Activated CD4-positive, alpha-beta T cell treated with anti-CD3 and anti-CD28 coated beads, Interleukin-2, amount 10 ng/mL, durations not matched to agents 24 days and 14 days (primary cell): ENCODE measurements at places on chromosomes 13 and 19.

- H3K36me3 ChIP-seq = no peaks in the 10 kb centered on the region
- no peak overlapping the region for H3K27ac ChIP-seq
- peaks cover 1% of the 10 kb centered on the region for H3K4me1 ChIP-seq
- no peak overlapping the region for H3K4me3 ChIP-seq
Measured at GRCh38 chr13:77430377-77430951, 103.6 kb upstream of the MYCBP2 start.

DNA sequence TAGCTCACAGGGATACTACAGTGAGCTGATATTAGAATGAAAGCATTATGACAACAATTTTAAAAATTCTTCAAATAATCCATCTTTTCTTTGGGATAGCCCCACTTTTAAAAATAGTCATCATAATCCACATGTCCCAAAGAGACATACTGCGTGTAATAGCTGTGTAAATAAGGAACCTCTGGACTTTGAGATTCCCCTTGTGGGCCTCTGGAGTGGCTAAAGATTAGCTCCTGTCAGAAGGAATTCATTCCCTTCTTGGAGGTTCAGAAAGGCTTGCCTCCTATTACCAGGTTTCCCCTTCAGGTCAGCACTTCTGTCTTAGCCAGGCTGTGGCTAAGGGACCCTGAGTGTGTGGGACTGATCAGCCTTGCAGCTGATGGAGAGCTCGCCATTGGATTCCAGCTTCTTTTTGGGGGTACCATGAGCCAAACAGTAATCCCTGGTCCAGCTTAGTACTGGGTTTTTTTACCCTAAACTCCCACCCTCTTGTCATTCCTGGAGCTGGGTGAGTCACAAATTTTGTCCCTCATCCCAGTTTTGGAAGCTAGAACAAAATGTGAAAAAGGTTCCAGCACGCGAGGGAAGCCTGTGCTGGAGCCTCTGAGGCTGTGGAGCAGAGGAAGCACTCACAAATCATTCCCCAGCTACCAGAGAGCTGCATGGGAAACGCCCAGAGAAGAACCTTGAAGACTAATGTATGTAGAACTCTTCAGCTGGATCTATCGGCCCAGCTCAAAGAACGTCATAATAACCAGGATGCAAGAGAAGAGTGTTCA, 96.7 kb downstream of the RNASEH2B start:
- H3K36me3 ChIP-seq = no peaks in the 10 kb centered on the region
- peaks cover 13% of the 10 kb centered on the region for H3K27me3 ChIP-seq
- H3K4me3 ChIP-seq = no peak overlapping the region
- no peaks in the 10 kb centered on the region for H3K4me1 ChIP-seq
- no peak for DNase-seq

DNA sequence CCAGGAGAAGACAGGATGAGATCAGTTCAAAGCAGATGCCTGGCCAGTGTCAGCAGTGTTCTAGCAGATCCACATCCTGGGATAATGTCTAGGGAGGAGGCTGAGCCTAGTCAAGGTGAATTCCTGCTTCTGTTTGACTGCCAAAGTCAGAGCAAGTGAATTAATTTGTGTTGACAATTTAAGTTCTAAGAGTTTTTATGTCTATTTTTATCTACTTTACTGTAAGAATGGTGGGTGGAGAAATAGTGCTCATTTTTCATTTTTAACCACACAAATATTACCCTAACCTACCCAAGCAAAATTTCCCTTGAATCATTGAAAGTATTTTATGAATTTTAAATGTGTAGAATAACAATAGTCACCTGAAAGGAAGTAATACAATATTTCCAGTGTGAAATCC, 207.6 kb upstream of the SLC10A2 start:
- no peaks in the 10 kb centered on the region for H3K27me3 ChIP-seq

- H3K27me3 ChIP-seq = peaks cover 4% of the 10 kb centered on the region
- H3K4me3 ChIP-seq = no peak overlapping the region
- no peak for DNase-seq
- no peaks in the 10 kb centered on the region for H3K4me1 ChIP-seq
Measured at GRCh38 chr19:13003081-13003480, 7.8 kb downstream of the NFIX start.

DNA sequence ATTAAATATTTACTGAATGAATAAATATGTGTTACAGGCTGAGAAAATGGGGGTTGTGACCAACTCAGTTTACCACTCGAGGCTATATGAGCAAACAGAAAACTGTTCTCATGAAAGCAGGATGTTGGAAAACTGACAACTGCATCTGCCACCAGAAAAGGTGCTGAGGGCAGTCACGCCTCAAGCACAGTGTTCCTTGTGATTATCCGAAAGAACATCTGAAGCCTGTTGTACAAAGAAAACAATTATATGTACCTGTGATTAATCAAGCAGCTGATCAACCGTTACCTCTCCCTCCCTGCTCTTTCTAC, 6.2 kb upstream of the KLK13 start:
- H3K4me1 ChIP-seq = no peaks in the 10 kb centered on the region
- peaks cover 11% of the 10 kb centered on the region for H3K27me3 ChIP-seq
- H3K36me3 ChIP-seq = no peaks in the 10 kb centered on the region

GRCh38 chr19:44671400-44671799, at the start of gene CEACAM19:
TSS of gene CEACAM19 (plus strand) at chr19:44671482. CDS start at chr19:44671932, 450 bp downstream.
- H3K4me1 ChIP-seq = no peaks in the 10 kb centered on the region
- DNase-seq = no peak

DNA sequence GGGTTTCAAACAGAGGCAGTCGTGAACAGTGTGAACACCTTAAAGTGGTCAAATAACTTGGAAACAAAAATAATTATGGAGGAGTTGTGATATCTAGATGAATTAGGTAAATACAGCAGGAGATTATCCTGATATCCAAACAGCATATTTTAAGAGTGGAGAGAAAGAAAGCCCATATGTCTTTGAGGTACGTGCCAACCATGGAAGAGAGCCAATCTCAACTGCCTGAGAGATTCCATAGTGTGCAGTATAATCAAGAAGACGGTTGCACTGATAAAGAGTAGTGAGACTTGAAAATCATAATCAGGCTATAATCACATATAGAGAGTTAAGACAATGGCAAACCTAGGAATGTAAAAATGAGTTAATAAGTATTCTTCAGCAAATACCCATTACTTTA, 472.8 kb upstream of the SLITRK5 start:
- no peaks in the 10 kb centered on the region for H3K4me1 ChIP-seq
- H3K27me3 ChIP-seq = no peaks in the 10 kb centered on the region
- no peak overlapping the region for H3K4me3 ChIP-seq
- no peak for DNase-seq
- H3K36me3 ChIP-seq = no peaks in the 10 kb centered on the region

DNA sequence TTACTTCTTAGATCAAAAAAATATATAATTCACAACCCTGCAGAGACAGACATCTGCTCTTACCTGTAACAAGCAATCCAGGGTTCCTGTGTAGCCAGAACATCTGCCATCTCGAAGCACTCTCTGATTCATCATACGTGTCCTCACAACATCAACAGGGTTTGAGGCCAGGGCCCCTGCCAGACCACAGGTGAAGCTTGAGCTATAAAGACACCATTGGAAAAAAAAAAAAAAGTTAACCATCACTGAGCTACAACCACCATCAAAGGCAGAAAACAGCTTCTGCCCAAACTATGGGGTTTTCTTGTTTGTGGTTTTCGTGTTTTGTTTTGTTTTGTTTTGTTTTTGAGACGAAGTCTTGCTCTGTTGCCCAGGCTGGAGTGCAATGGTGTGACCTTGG, 19.3 kb downstream of the SLC25A30 start:
- peak; percentile 90 for DNase-seq
- H3K27ac ChIP-seq = peak overlapping the region; percentile 42
- peak overlapping the region; percentile 5 for H3K4me3 ChIP-seq
- H3K36me3 ChIP-seq = peaks cover 56% of the 10 kb centered on the region

GRCh38 chr19:19342086-19343015, 21.7 kb downstream of the MAU2 start:
- H3K4me1 ChIP-seq = no peaks in the 10 kb centered on the region
- H3K27me3 ChIP-seq = no peaks in the 10 kb centered on the region
- no peak overlapping the region for H3K4me3 ChIP-seq
- no peak for DNase-seq
- H3K36me3 ChIP-seq = peaks cover 46% of the 10 kb centered on the region

- no peak overlapping the region for H3K27ac ChIP-seq
- H3K4me3 ChIP-seq = no peak overlapping the region
- H3K4me1 ChIP-seq = no peaks in the 10 kb centered on the region
- H3K27me3 ChIP-seq = no peaks in the 10 kb centered on the region
- no peak for DNase-seq
- no peaks in the 10 kb centered on the region for H3K36me3 ChIP-seq
Measured at GRCh38 chr13:92873029-92873428, 353.6 kb upstream of the GPC6 start.

GRCh38 chr19:35557539-35558399, 5.7 kb downstream of the ATP4A start:
- H3K27ac ChIP-seq = no peak overlapping the region
- peak; percentile 84 for DNase-seq
- no peaks in the 10 kb centered on the region for H3K36me3 ChIP-seq
- peaks cover 5% of the 10 kb centered on the region for H3K4me1 ChIP-seq

DNA sequence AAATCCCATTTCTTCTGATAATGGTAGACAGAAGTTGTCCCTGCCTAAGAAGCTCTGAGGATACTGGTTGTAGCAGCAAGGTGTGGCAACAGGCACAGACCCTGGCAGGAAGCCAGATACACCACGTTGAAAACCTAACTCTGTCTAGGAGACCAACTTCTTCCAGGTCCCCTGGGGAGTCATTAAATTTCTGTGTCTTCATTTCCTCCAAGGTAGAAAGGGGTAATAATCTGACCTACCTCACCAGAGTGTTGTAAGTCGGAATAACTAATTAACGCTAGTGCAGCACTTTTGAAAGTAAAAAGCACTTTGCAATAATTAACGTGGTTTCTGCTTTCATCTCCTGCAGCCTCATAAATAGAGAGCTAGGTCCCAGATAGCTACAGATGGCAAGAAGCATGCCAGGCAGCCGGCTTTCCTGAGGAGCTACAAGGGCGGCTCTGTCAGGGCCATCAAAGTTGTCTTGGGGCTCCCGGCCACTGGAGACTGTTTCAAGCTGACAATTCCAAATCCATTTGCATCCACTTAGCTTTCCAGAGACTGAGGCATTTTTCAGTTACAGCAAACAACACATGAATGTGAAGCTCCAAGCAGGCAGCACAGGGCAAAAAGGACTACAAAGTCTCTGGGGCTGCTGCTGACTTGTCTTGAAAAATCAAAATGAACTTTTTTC, 176.2 kb downstream of the FOXO1 start:
- no peaks in the 10 kb centered on the region for H3K36me3 ChIP-seq
- H3K4me1 ChIP-seq = peaks cover 55% of the 10 kb centered on the region
- peak overlapping the region; percentile 51 for H3K4me3 ChIP-seq
- peak; percentile 81 for DNase-seq
- H3K27me3 ChIP-seq = no peaks in the 10 kb centered on the region
- peak overlapping the region; percentile 76 for H3K27ac ChIP-seq

GRCh38 chr13:46392967-46393366, 5.9 kb upstream of the RUBCNL start:
- no peak overlapping the region for H3K4me3 ChIP-seq
- peaks cover 2% of the 10 kb centered on the region for H3K27me3 ChIP-seq
- H3K36me3 ChIP-seq = no peaks in the 10 kb centered on the region
- no peak for DNase-seq
- H3K4me1 ChIP-seq = peaks cover 26% of the 10 kb centered on the region

- no peaks in the 10 kb centered on the region for H3K4me1 ChIP-seq
- no peak within 1 kb of the TSS for H3K4me3 ChIP-seq
- peaks cover 9% of the 10 kb centered on the region for H3K27me3 ChIP-seq
- DNase-seq = no peak
- H3K27ac ChIP-seq = no peak within 1 kb of the TSS
- H3K36me3 ChIP-seq = no peaks in the 10 kb centered on the region
Measured at GRCh38 chr13:113657851-113658741, at the start of gene ATP4B. TSS of gene ATP4B (minus strand) at chr13:113658198. CDS start at chr13:113658144, 54 bp downstream.

DNA sequence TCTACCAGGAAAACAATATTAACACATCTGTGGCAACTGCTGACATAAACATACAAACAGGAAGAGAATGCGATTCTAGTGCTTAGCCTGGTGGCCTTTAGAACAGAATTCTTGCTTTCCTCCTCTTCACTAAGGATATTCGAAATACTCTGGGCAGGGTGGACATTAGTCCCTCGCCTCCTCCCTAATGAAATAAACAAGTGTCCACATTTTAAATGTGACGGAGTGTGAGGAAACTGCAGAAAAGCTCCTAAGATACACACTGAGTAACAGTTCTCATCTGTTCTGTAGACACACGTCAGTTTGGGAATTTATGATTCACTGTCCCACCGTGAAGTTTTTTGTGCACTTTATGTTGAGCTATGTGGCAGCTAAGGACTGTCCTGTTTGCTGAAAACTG, 639 bp downstream of the STARD13 start:
- no peak overlapping the region for H3K27ac ChIP-seq
- no peaks in the 10 kb centered on the region for H3K36me3 ChIP-seq
- no peak for DNase-seq
- peaks cover 17% of the 10 kb centered on the region for H3K4me1 ChIP-seq

DNA sequence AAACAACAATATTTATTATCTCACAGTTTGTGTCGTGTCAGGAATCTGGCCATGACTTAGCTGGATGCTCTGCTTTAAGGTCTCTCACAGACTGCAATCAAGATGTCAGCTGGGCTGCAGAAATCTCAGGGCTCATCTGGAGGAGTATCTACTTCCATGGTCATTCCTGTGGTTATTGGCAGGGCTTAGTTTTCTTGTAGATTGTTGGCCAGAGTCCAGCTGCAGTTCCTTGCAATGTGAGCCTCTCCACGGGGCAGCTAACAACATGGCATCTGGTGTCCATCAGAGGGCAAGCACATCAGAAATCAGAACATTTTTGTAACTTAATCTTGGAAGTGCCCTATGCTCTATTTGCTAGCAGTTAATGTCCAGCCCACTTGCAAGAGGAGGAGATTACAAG, 45.7 kb upstream of the TDRD3 start:
- peak; percentile 25 for DNase-seq
- H3K27me3 ChIP-seq = peaks cover 10% of the 10 kb centered on the region
- H3K27ac ChIP-seq = no peak overlapping the region
- no peak overlapping the region for H3K4me3 ChIP-seq
- H3K36me3 ChIP-seq = no peaks in the 10 kb centered on the region

DNA sequence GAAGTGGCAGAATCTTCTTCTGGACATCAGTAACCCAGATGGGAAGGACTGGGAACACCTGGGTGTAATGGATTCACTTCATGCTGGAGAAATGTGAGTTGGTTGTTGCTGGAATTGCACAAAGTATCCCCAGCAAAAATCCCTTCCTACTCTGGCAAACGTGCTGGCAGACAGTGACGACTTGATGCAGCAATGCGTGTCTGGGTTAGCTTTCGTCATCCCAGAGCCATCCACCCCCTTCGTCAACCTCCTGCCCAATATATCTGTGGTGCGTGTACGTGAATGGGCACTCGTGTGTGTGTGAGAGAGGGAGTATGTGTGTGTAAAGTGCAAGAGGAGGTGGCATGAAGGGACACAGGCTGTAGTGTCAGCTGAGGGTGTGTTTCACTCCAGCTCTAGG, 70.9 kb downstream of the TM9SF2 start:
- DNase-seq = no peak
- H3K36me3 ChIP-seq = no peaks in the 10 kb centered on the region
- H3K27me3 ChIP-seq = no peaks in the 10 kb centered on the region
- no peak overlapping the region for H3K27ac ChIP-seq
- H3K4me1 ChIP-seq = peaks cover 2% of the 10 kb centered on the region

GRCh38 chr19:13425151-13425550, 81.1 kb downstream of the CACNA1A start:
- no peak overlapping the region for H3K27ac ChIP-seq
- DNase-seq = no peak
- no peaks in the 10 kb centered on the region for H3K4me1 ChIP-seq
- peaks cover 3% of the 10 kb centered on the region for H3K27me3 ChIP-seq
- no peaks in the 10 kb centered on the region for H3K36me3 ChIP-seq

- no peak overlapping the region for H3K27ac ChIP-seq
- peak overlapping the region; percentile 21 for H3K4me3 ChIP-seq
- H3K4me1 ChIP-seq = peaks cover 66% of the 10 kb centered on the region
- H3K36me3 ChIP-seq = peaks cover 54% of the 10 kb centered on the region
- H3K27me3 ChIP-seq = no peaks in the 10 kb centered on the region
Measured at GRCh38 chr19:6797646-6798045, 25.1 kb downstream of the VAV1 start.
